ENCODE measurements at places on chromosomes 2 and 18. TPM values are rescaled to one million over a fixed set of nuclear protein-coding genes. Genes with fewer than 3 reads are reported as not detected.
A peak's percentile ranks its signal among the peaks of the same experiment; 100 is the strongest.

Gene ZEB2
- total RNA-seq, result 3.3 TPM

DNA sequence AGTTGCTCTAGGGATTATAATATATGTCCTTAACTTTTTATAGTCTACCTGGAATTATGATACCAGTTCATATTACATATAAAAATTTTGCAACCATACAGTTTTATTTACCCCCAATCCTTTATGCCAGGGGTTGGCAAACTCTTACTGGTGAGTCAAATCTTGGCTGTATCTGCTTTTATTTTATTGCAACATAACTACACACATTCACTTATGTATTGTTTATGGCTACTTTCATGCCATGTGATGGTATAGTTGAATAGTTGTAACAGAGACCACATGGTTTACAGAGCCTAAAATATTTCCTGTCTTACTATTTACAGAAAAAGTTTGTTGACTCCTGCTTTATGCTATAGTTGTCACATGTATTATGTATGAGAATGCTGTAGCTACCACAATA, 25.8 kb upstream of the DLX2 start:
- H3K4me1 ChIP-seq, result peaks cover 1% of the 10 kb centered on the region
- no peak overlapping the region for H3K4me3 ChIP-seq
- DNase-seq, result no peak
- no peaks in the 10 kb centered on the region for H3K36me3 ChIP-seq

GRCh38 chr2:144330951-144331673, 188.8 kb downstream of the ZEB2 start:
- peaks cover 40% of the 10 kb centered on the region for H3K4me1 ChIP-seq
- H3K27ac ChIP-seq, result peak overlapping the region; percentile 93
- no peak for DNase-seq
- H3K4me3 ChIP-seq, result peak overlapping the region; percentile 88

GRCh38 chr18:10470429-10470828, 16.0 kb downstream of the APCDD1 start:
- H3K27ac ChIP-seq, result no peak overlapping the region
- H3K36me3 ChIP-seq, result no peaks in the 10 kb centered on the region
- DNase-seq, result no peak
- H3K4me1 ChIP-seq, result no peaks in the 10 kb centered on the region

- H3K27me3 ChIP-seq, result no peaks in the 10 kb centered on the region
- peaks cover 3% of the 10 kb centered on the region for H3K4me1 ChIP-seq
- no peak for DNase-seq
- H3K4me3 ChIP-seq, result no peak overlapping the region
- H3K27ac ChIP-seq, result no peak overlapping the region
Observed at GRCh38 chr2:143482316-143482715, 353.1 kb downstream of the ARHGAP15 start.

DNA sequence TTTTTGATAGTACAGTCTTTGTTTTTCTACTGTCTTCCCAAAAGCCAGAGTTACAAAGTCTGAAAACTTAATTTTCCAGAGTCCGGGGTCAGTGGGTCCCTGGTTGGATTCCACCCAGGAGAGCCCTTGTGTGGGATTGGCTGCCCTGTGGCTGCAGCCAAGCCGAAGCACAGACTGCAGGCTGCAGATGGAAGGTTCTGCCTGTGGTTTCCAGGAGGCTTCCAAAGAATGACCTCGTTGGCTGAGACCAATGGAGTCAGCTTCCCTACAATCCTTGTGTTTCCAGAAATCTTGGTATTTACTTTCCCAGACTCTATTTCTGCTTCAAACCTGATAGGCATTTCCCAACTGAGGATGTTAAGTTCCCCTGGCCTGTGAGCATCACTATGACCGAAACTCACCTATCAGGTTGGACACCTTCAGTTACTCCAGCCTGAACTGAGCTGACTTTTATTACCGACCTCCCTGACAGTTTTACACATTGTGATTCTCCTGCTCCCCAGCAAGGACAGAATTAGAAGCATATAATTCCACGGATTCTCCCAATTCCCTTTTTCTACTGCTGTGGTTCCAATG, 117.5 kb upstream of the CCDC68 start:
- H3K36me3 ChIP-seq, result no peaks in the 10 kb centered on the region
- H3K4me1 ChIP-seq, result no peaks in the 10 kb centered on the region
- no peaks in the 10 kb centered on the region for H3K27me3 ChIP-seq
- no peak overlapping the region for H3K27ac ChIP-seq
- no peak for DNase-seq

GRCh38 chr2:53233759-53234547, 533.7 kb upstream of the CHAC2 start:
- H3K36me3 ChIP-seq, result no peaks in the 10 kb centered on the region
- no peak overlapping the region for H3K4me3 ChIP-seq
- H3K27ac ChIP-seq, result no peak overlapping the region

DNA sequence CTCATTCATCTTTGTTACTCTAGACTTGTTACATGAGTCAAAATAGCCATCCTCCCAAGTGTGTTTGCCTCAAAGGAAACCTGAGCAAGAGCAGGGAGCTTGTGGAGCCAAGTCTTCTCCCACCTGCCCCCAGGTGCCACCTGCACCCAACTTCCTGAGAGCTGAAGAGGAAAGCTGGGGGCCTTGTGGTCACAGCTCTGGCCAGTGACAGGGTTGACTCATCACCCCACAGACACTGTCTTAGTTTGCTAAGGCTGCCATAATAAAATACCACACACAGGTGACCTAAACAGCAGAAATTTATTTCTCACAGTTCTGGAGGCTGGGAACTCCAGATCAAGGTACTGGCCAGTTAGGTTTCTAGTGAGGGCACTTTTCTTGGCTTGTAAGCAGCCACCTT, 99.6 kb downstream of the TPGS2 start:
- H3K4me3 ChIP-seq, result no peak overlapping the region
- H3K4me1 ChIP-seq, result no peaks in the 10 kb centered on the region
- no peaks in the 10 kb centered on the region for H3K36me3 ChIP-seq
- no peak overlapping the region for H3K27ac ChIP-seq
- no peaks in the 10 kb centered on the region for H3K27me3 ChIP-seq

Gene TRIM43
- not detected for total RNA-seq

GRCh38 chr2:35510636-35511035, 844.9 kb upstream of the CRIM1 start:
- H3K27me3 ChIP-seq, result no peaks in the 10 kb centered on the region
- DNase-seq, result no peak
- no peaks in the 10 kb centered on the region for H3K36me3 ChIP-seq
- no peak overlapping the region for H3K27ac ChIP-seq

DNA sequence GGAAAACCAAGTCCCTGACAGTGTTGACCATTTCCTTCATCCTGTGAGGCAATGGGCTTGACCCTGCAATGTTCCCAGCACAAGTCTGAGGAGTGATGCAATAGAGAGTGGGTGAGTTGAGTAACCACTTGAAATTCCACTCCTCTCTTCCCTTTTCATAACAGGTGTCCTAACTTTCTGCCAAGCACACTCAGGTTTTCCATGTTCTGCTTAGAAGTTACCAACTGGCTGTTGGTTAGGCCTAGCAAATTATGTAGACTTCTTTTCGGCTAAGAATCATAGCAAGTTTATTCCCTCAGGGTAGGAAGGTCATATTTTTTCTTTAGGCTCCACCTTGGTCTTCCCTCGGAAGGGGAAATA, 11.5 kb downstream of the GNLY start:
- H3K27ac ChIP-seq, result peak overlapping the region; percentile 71
- H3K27me3 ChIP-seq, result peaks cover 27% of the 10 kb centered on the region
- no peak for DNase-seq
- H3K36me3 ChIP-seq, result peaks cover 2% of the 10 kb centered on the region
- peaks cover 58% of the 10 kb centered on the region for H3K4me1 ChIP-seq

Gene IL36RN
- not detected for total RNA-seq

GRCh38 chr2:126942427-126943203, 43.9 kb downstream of the TEX51 start:
- H3K27ac ChIP-seq, result no peak overlapping the region
- H3K27me3 ChIP-seq, result peaks cover 5% of the 10 kb centered on the region
- H3K36me3 ChIP-seq, result no peaks in the 10 kb centered on the region
- H3K4me1 ChIP-seq, result no peaks in the 10 kb centered on the region
- H3K4me3 ChIP-seq, result no peak overlapping the region

GRCh38 chr18:69936191-69936558, 11.5 kb downstream of the CD226 start:
- peaks cover 5% of the 10 kb centered on the region for H3K36me3 ChIP-seq
- DNase-seq, result no peak
- no peaks in the 10 kb centered on the region for H3K27me3 ChIP-seq
- H3K4me1 ChIP-seq, result peaks cover 18% of the 10 kb centered on the region
- no peak overlapping the region for H3K27ac ChIP-seq

Gene BOLA3
- total RNA-seq, result 63.2 TPM

Gene SLC5A7
- total RNA-seq, result not detected

Gene MYO3B
- total RNA-seq, result 0.04 TPM

Gene PKDCC
- total RNA-seq, result not detected

GRCh38 chr2:134217351-134217750, 36.5 kb upstream of the MGAT5 start:
- peak overlapping the region; percentile 39 for H3K27ac ChIP-seq
- H3K36me3 ChIP-seq, result peaks cover 12% of the 10 kb centered on the region
- no peak for DNase-seq
- H3K4me1 ChIP-seq, result peaks cover 50% of the 10 kb centered on the region
- no peaks in the 10 kb centered on the region for H3K27me3 ChIP-seq
- no peak overlapping the region for H3K4me3 ChIP-seq
